ENCODE measurements at places on chromosomes 6 and 20.

- no peak for DNase-seq
These were observed 771.9 kb upstream of the DEFB115 start for GRCh38 chr20:30485331-30486102.

DNA sequence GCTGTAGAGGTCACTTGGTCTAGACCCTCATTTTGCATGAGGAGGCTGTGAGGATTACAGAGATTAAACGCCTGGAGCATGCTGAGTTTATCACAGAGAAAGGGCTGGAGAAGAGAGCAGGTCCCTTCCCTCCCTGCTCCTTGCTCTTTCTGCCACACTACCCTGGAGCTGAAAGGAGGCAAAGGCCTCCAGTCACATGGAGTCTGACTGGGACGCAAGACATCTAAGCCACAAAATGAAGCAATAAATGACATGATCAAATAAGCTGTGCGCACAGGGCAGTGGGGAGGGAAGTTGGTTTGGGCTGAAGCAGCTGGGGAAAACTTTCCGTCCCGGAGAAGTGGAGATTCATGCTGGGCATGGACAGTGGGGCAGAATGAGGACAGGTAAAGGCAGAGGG lies 33.3 kb downstream of the ATXN1 start:
- DNase-seq: no peak

GRCh38 chr6:75084872-75085381 lies 120.9 kb downstream of the COL12A1 start:
- DNase-seq: no peak

DNA sequence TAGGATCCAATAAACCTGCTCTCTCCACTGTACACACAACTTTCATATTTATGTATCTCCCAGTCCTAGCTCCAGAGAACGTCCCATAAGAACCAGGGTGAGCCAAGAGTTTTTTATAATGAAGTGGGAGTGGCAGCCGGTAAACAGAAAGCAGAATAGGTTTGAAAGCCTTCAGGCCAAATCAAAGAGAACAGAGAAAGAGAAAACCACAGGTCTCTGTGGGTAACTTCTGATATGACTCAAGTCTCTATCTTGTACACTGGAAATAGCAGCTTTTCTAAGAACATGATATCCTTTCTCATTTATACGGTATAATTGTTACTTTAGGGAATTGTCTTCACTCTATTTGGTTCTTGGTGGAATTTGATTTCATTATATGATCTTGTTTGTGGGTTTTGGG lies 273.6 kb downstream of the PACRG start:
- DNase-seq: peak; percentile 41

- DNase-seq: peak; percentile 93
These were observed at the start of gene CALHM5 for GRCh38 chr6:116511424-116512110. Gene CALHM5 (plus strand): TSS chr6:116511639. CDS start chr6:116511697, 58 bp downstream.

DNA sequence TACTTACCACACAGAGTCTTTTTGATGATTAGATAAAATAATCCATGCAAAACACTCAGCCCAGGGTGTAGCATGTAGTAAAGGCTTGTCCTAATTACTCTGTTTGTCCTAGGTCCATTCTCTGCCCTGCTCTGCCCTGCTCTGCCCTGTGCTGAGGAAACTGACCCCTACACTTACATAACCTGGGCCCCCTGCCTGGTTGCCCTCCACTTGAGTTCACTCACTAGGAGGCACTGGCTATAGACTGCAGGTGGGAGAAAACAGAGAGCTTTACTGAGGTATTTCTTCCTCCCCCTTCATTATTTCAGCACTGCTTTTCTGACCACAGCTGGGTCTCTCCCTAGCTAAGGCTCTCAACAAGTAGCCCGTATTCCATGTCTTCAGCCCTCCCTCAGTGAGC lies 70.9 kb upstream of the TBX18 start:
- DNase-seq: no peak

DNA sequence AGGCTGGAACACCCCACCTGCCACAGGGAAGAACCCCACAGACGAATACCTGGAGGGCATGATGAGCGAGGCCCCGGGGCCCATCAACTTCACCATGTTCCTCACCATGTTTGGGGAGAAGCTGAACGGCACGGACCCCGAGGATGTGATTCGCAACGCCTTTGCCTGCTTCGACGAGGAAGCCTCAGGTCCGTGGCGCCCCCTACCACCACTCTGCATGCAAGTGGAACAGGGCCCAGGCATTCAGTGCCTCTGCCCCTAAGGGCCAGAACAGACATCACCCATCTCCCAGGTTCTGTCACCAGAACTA lies 6.6 kb downstream of the MYL9 start:
- no peak for DNase-seq

- no peak for DNase-seq
These were observed 47.2 kb downstream of the DHX35 start for GRCh38 chr20:39009348-39009747.

- DNase-seq: no peak
These were observed 129.5 kb downstream of the GPX5 start for GRCh38 chr6:28655164-28655563.

DNA sequence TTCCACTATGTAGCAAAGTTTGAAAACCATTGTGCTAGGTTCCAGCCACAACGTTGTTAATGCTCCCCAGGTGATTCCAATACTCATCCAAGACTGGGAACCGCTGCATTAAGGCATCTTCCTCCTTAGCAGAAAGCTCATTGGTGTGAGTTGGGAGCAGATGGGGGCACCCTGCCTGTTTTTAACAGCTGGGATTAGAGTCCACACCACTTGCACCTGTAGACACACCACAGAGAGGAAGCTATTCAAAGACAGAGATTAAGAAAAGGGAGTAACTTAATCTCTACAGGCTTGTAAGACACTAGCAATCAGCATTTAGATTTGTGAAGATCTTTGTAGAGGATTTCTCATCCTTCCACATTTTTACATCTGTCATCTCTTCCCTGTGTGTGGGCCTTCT lies 333.9 kb upstream of the SOX4 start:
- DNase-seq: no peak

DNA sequence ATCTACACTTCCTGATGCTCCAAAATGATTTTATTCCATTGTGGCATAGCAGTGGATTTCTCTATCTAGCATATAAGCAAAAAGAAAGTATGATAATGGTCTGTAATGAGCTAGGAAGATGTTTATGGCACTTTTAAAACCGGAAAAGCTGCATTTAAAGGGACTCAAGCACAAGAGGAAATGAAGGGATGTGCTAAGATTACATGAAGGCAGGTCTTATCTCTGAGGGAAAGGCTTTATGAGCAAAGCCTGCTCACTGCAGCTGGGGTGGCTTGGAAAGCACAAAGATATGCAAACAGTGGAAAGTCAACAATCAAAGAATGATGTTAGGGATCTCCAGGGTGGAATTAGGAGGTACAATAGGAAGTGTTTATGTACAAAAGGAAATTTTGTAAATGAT lies 138.2 kb downstream of the TENT5A start:
- peak; percentile 43 for DNase-seq

- peak; percentile 93 for DNase-seq
These were observed 84.4 kb downstream of the SLX4IP start for GRCh38 chr20:10519361-10520046.

DNA sequence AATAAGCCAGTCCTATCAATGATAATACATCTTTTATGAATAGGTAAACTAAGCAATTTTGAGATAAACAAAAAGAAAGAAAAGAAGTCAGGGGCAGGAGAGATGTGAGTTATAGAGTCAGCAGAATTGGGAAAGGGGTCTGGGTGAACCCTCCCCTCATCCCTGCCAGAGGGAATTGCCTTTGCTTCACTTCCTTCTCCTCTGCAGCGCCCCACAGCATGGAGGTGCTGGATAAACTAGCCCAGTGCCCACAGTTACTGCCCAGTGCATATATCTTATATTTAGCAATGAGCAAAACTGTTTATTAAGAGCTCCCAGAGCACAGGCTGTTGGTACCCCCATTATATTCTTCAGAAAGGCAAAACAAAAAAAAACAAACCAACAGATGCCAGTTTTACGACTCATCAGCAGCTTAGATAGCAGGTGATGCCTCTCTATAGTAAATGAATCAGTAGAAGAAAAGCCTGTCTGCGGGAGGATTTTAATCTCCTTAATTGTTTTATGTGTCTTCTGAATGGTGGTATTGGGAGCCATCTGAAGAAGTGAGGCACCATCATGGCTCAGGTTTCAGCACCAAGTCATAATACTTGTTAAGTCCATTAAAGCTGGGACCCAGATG lies 419.2 kb downstream of the EPM2A start:
- DNase-seq: peak; percentile 37

Measured in ELR (cell line).